Peyer's patch (tissue), 4 donors: ENCODE measurements at places on chromosomes 11 and 22. TPM values are rescaled to one million over a fixed set of nuclear protein-coding genes. Genes with fewer than 3 reads are reported as not detected.

HTR3B gene
- 0.76 TPM for total RNA-seq

PGR gene
- total RNA-seq: 0.38 TPM

CADM1 gene
- total RNA-seq: 4.2 TPM

ACRV1 gene
- not detected for total RNA-seq

PICALM gene
- 219 TPM for total RNA-seq

ALDH3B2 gene
- total RNA-seq: not detected

CALCA gene
- not detected for total RNA-seq

VWCE gene
- total RNA-seq: not detected

SLC22A8 gene
- total RNA-seq: not detected

OR10A5 gene
- total RNA-seq: not detected

RIN1 gene
- total RNA-seq: 4.1 TPM
